Tibial artery (tissue), 4 donors: ENCODE measurements at places on chromosomes 2 and 18.

DNA sequence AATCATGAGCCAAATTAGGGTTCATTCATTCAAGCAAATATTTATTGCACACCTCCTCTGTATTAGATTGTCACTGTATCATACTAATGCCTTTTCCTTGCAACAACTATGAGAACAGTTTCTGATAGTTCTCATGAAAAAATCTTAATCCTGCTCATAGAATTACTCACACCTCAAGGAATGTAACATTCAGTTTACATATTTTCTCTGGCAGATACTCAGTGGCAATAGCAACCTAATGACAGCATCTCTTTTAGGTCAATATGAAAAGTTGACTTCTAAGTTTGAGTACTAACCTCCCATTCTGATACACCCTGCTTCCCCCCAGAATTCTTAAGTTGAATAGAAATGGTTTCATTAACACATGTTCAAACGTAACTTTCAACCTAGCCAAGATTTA, 132.0 kb downstream of the VWC2L start:
- no peak for DNase-seq

- DNase-seq, result no peak
Measured at GRCh38 chr2:190110131-190110530, 47.6 kb upstream of the MSTN start.

GRCh38 chr2:59654710-59655109, 898.7 kb downstream of the BCL11A start:
- DNase-seq, result no peak

DNA sequence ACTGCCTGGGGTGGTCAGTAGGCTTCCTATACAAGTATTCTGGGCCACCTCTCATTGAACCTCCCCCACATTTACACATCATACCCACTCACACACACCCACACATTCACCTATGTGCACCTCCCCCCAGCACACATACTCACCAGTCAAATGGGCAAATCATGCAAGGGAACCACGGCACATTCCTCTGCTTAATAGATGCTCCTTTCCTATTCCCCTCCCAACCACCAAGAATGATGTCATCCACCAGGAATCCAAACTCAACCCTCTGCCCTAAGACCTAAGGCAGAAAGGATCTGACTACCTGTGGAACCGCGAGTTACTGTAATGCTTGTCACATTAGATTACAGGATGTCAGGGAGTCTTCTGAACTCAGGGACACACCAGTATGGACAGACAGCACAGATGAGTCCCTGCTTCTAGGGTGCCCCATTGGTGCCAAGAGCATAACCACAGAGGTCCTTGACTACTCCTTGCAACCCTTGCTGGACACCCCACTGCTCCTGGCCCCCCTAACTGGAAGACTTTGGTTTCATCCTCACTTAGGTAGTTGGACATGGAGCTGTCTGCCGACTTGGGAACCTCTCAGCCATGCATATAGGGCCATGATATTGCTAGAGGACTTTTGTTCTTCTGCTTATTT, 21.5 kb upstream of the CAB39 start:
- no peak for DNase-seq

DNA sequence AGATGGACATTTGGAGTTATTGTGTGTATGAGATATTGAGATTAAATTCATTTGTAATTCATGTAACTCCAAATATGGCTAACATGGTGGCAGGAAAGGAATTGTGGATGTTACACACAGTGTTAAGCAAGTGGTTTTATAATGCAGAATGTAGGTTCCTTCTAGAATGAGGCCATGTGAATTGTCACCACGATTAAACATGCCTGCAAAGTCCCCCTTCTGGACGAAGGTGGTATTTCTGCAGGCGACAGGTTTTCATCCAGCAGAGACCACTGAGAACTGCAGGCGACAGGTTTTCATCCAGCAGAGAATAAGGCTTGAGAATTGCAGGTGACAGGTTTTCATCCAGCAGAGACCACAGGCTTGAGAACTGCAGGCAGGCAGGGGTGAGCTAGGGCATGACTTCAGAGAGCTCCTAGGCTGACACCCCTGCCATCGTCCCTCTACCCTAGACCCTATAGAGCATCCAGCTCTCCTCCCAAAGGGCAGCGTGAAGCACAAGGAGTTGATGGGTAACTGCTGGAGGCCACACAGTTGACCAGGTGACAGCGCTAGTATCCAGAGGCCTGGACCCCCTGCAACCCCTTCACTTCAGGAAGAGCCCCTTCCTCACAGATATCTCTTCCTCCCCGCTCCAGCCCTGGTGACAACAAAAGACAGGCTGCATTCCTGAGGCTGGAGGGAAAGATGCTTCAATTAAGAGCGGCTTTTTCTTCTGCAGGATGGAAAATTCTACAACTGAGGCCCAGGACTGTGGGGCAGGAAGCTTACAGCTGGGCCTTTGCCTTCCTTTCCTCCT, 175.8 kb downstream of the LOXHD1 start:
- DNase-seq, result no peak

- no peak for DNase-seq
Measured at GRCh38 chr2:217505303-217505702, 497.5 kb downstream of the TNS1 start.
